ENCODE measurements at places on chromosomes 12 and 14.
A peak's percentile ranks its signal among the peaks of the same experiment; 100 is the strongest.

DNA sequence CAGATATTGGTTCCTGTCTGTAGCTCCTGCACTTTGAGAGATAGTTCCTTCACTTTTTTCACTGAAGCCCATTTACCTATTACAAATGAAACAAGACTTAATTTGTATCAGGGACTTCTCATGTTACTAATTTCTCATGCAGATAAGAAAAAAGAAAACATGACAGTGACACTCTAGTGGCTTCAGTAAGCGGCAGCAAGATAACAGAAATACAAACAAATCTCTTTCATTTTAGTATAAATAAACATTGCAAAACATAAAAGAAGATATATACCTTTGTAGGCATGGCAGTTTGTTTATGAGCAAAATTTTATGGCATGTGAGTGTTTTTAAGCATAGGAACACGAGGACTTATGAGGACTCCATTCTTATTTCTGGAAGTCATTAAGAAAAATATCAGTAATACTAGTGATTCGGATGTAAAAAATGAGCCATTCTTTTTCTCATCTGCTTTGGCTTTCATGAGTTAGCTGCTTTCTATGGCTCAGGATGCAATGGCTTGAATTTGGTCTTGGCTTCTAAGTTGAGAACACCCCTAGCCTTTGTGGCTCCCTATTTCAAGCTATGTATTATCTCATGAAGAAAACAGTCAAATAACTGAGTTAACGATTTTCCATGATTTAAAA lies 310.1 kb upstream of the RGS6 start:
- DNase-seq, result no peak

DNA sequence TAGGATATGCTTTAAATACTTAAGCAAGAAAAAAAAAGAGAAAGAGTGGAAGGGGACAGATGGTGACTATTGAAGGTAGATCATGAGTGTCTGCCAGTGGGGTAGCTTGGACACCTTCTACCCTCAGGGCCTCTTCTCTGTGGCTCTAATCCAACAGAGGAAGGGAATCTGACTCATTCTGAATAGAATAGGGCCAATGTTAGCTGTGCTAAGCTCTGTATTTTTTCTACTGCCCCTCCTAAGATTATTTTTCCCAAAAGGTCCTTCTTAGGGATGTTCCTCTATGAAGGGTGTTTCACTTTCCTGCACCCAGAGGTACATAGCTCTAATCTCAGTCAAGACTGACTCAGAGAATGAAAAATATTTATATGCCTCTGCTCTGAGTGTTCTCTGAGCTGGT lies 25.6 kb downstream of the UNC79 start:
- no peak for DNase-seq

- DNase-seq, result no peak
These were observed 15.0 kb downstream of the PMCH start for GRCh38 chr12:102182635-102183034.

DNA sequence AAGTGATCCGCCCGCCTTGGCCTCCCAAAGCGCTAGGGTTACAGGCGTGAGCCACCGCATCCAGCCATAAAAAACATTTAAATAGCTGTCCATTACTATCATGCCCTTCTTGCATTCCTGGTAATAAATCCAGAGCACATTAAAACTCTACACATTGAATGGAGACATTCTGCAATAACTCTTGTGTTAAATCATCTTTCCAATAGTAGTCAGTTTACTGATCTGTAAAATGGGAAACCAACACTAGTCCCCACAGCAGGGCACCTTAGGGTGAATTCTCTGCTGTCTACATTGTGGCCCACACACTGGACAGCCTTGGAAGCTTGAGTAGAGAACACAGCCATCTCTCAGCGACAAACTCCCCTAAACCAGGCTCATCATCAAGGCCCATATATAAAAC lies 85.5 kb upstream of the NUDT4 start:
- no peak for DNase-seq

GRCh38 chr14:69392481-69392880 lies 5.6 kb downstream of the ERH start:
- no peak for DNase-seq

DNA sequence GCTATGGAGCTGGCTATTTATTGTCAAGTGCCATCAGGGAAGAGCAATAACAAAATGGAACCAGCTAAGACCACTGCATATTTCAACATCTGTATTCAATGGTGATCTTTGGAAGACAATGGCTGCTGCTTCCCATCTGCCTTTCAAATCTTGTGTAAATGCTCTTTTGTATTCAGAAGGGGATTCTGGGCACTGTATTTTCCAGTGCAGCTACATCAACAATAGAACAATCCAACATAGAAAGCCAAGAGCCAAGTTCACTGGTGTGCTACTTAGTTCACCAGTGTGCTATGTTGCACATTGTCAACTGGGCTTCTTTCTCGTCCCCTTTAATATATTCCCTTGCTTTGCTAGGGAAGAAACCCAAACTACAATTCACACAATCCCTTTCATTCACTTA lies 128.8 kb upstream of the OR4E1 start:
- no peak for DNase-seq

- DNase-seq, result no peak
These were observed 9.7 kb downstream of the RTRAF start for GRCh38 chr14:51999084-51999483.

- no peak for DNase-seq
These were observed 104.3 kb downstream of the SLC16A7 start for GRCh38 chr12:59700153-59700450.

- DNase-seq, result no peak
These were observed 238.2 kb upstream of the AVPR1A start for GRCh38 chr12:63389211-63389610.

- no peak for DNase-seq
These were observed 3.7 kb downstream of the REM2 start for GRCh38 chr14:22886500-22887259.

DNA sequence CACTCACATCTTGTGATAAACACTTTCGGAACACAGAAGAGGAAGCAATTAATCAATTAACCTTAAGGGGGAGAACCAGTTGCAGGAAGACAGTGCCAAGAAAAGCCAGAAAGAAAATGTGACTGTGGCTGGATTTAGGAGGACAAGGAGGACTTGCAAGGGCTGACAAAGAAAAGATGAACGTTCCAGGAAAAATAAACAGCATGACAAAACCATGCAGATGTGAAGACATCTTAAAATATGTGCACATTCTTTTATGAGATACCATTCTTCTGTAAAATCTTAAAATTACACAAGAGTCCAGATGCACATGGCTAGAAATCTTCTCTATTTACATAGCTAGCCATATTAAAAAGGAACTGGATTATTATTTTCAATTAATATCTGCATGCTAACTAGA lies 33.4 kb downstream of the KITLG start:
- no peak for DNase-seq

DNA sequence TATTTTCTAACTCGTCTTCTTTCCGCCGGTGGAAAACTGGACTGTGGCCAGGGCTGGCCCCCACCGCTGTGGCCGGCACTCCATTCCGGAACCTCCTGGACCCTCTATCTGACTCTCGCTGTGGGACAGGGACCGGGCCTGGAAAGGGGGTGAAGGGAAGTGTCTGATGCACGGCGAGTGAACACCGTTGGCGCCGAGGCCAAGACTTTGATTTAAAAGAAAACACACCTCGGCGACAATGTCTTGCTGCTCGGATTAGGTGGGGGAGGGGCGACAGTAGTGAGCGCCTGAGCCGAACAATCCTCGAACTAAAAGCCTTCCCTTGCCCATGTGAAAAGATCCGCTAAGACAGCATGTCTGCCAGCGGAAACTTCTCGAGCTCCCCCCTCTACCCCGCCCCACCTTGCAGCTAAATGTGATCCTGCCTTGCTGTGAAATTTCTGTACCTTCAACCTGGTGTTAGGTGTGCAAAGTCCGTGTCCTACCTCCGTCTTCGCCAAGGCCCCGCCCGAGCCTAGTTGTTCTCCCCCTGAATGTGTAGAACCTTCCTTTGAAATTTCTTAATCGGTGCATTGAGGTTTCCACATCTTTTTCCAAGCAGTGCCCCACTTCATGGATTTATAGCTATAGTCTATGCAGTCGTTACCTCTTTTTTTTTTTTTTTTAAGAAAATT lies 862 bp upstream of the HOTAIR start:
- DNase-seq, result no peak

GRCh38 chr14:95337041-95337595 lies 17.4 kb upstream of the CLMN start:
- DNase-seq, result no peak

DNA sequence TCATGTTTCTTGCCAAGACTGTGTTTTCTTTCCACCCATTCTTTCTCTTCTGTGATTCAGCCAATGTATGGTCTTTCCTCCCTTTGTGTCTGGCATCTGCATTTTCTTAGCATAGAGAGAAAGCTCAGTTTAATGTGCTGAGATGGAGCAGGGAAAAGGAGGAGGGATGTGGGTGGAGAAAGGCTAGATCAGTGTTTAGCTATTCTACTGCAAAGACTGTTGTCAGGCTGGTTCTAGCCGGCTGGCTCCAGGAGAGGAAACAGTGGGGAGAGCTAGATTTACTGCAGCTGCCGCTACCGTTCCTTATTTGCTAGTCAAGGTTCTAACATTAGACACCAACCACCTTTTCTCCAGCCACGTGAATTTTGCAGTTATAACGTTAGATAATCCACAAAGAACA lies 5.2 kb upstream of the RIMKLB start:
- DNase-seq, result peak; percentile 41

DNA sequence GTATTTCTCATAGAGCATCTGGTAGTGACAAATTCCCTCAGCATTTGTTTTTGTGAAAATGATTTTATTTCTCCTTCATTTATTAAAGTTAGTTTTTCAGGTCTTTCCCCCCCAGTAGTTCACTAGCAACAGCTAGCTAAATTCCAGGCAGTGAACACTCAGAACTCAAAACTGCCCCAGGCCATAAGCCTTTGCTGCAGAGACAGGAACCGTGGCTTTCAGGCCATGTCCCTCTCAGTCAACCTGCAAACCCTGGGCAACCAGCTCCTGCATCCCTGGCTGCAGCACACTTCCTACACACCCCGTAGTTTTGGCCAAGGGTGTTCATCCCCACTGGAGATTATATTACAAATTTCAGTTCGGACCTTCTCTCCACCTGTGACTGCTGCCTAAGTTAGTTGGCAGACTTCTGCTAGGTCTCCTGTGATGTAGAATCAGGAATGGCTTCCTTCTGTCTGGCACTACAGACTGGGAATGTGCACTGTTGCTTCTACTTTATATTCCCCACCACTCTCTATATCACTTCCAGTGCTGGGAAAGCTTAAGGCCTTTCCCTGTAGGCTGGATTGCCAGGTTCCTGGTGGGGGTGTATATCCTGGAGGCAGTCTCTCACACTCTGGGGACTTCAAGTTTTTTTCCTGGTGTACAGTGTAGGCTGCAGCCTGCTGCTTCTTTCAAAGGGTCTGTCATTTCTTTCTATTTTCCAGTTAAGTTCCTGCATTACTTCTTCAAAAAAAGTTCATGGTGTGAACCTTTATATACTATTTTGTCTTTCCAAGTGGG lies 924.4 kb upstream of the LRFN5 start:
- DNase-seq, result no peak

GRCh38 chr12:4909410-4909733 lies 333 bp upstream of the KCNA1 start:
- DNase-seq, result no peak

- no peak for DNase-seq
These were observed 38.6 kb downstream of the CCDC85C start for GRCh38 chr14:99565383-99565782.

DNA sequence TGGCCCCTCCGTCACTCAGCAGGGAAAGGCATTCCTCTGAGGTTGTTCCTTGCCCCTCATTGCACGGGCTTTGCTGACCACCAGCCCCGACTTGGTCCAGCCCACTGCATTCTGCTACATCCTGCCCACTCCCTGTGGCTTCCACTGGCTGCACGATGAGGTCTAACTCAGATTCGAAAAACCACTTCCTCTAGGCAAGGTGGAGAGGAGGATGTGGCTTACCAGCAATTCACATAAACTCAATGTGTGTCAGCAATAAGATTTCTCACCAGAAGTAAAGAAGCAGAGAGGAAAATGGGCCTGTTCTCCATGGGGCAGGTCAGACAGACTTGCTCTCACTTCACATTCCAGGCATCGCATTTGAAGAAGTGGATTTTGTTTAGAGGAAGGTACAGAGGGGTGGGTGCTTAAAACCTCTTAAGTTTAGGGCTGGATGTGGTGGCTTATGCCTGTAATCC lies 14.7 kb downstream of the GPR68 start:
- DNase-seq, result no peak

GRCh38 chr12:3045494-3045893 lies 31.7 kb upstream of the TSPAN9 start:
- no peak for DNase-seq

GRCh38 chr14:88551980-88552431 lies 2.8 kb downstream of the PTPN21 start:
- peak; percentile 10 for DNase-seq

DNA sequence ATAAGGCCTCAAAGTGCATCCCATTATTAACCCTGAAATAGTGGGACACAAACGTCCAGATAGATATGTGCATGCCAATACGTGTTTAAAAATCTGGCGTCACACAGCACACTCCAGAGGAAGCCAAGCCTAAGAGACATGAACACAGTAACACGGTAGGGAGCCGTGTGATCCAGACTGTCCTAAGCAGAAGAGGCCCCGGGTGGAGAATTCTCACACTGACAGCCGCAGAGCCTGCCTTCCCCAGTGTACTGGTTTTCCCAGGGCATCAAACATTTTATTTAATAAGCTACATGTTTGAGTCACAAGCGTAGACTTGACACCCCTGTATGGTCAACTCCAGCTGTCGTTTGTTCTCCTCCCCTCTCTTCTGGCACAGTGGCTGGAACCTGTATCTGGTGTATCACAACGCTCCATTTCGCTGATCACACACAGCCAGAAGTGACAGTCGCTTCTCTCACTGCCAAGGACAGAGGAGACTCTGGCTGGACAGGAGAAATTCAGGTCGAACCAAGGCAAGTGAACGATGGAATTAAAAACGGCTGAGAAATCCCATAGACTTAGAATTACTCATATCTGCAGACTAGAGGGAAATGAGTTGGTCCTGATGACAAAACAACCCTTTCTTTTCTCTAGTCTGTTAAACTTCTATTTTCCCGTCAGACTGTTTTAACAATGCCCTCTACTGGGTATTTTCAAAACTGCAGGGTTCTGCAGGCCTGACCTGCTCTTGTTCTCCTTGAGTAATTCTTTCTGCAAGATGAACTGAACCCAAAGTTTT lies 359.9 kb downstream of the RGS6 start:
- DNase-seq, result no peak

GRCh38 chr14:84298663-84299195 lies 1231.2 kb upstream of the FLRT2 start:
- no peak for DNase-seq

DNA sequence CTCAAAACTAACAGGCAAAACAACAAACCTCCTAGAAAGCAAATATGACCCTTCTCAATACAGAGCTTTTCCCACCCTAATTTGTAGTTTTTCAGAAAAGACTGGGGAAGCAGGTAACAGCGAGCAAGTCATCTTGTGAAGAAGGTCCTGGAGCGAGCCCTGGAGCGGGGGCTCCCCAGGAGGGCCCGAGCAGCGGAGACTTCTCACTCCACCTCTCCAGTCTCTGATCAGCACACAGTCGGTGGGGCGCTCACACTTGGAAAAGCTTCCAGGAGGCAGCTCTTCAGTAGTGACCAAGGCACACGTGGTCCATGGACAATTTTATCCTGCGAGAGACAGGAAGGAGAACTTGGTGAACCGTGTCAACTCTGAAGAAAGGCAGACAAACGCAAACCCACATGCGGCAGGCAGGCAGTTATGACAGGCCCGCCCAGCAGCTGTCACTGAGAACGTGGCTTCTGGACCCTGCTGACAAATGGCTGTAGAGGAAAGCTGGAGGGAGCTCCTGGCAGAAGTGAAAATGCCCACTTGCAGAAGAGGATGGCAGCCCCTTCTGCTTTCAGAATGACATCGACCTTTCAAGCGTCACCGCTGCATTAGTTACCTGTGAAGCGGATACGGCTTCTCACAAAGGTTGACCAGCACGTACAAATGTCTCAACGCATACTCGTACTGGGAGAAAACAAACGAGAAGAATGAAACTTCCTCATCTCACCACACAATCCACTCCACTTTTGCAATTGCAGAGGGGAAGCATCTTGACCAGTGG lies 44.2 kb downstream of the LGMN start:
- peak; percentile 37 for DNase-seq
